ENCODE measurements at places on chromosomes 7 and 10.

DNA sequence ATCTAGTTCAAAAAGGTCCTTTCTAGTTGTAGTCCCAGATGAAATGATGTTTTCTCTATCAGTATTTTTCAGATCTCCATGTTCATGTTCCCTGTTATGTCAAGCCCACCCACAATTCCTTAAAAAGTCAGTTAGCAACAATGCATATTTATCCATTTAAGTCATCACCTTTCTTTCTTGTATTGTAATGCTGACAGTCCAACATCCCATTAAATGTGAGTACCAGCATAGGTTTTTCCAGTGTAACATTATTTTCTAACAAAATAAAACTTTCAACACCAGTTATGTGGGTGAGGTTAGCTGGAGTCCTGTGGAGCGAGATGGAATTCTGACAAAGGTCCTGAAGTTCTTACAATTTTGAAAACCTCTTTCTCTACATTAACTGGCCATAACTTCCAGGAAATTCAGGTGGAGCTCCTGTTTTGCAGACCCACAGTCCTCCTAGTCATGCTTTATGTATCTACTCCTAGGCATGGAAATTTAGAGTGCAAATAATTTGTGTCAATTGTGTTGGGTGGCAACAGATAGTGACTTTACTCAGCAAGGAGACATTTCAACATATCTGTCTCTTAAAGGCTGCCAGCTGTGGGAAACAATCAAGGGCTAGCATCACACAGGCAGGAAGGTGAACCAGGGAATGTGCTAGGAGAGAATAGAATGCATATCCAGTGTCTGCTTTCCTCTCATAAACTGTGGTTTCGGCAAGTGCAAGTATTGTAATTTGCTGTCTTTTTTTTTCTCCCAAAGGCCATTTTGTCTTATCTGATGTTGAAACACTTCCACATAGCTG lies 162.6 kb downstream of the MTERF1 start:
- DNase-seq: no peak

DNA sequence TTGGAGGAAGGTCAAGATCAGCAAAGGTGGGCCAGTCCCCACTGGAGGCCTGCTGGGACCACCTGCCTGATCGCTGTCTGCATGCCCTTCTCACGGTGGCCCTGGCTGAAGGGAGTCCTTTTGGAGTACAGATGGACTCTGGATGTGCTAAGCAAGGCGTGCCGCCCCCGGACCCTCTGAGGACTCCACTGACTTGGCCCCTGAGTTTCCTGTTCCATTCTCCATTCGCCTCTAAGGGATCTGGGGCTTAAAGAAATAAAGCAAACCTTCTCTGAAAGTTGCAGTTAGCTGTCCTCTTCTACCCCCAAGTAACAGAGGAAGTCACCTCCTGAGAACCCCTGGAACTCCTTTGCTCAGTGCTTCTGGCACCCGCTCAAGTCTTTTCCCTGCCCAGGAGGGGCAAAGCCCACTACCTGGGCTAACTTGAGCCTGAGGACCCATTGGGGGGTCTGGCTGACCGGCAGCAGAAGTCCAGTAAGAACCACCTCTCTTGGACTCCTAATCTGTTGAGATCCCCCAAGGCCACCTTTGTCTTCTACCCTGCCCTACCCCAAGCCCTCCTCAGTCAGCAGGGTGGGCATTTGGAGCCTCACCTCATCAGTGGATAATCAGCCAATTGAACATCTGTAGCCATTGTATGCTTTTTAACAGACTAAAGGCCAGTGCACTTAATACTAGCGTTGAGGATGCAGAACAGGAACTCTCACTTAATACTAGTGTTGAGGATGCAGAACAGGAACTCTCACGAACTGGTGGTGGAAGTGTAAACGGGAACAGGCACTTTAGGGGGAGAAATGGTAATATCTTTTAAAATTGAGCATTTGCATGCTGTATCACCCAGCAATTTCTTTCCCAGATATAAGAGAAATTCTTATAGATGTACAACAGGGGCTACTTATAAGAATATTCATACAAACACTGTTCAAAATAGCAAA lies 2.2 kb downstream of the TBATA start:
- no peak for DNase-seq

DNA sequence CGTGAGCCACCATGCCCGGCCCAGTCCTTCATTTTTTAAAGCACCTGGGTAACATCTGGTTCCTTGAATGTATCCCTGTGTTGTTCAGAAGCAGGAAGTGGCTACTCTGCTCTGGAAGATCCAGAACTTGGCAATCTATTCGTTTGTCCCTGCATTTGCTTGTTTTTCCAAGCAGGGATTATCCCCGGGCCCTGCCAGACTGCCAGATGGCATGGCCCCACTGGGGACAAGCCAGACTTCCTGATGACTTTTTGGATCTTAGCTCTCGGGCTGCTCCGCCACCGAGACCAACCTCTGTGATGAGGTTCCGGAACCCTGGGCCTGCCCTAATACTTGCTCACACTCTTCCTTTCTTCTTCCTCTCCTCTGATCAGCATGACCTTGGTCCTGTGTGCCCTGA lies 496.7 kb downstream of the TYW1 start:
- DNase-seq: peak; percentile 63

GRCh38 chr10:88986549-88987242 lies 3.9 kb upstream of the FAS start:
- DNase-seq: peak; percentile 57

- DNase-seq: no peak
Measured at GRCh38 chr10:133131053-133131452, 29.0 kb upstream of the KNDC1 start.

DNA sequence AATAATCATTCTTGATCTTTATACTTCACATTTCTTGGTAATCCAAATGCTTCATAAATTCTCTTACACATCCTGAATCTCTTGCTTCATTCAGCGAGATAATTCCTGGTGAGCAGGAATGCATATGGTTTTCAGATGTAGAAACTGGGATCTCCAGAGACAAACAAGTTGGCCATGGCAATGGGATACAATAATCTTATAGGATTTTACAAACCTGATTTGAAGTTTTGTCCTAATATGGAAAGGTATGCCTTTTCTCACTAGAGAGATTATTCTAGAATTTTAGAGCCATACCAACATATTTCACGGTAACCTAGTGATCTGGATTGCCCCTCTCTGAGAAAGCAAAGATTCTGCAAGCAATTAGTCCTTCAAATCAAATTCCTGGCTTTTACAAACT lies 13.1 kb upstream of the TRDMT1 start:
- DNase-seq: no peak

GRCh38 chr10:95246582-95247051 lies 44.2 kb downstream of the PDLIM1 start:
- peak; percentile 66 for DNase-seq

GRCh38 chr10:59993931-59994330 lies 87.6 kb upstream of the CCDC6 start:
- DNase-seq: no peak

DNA sequence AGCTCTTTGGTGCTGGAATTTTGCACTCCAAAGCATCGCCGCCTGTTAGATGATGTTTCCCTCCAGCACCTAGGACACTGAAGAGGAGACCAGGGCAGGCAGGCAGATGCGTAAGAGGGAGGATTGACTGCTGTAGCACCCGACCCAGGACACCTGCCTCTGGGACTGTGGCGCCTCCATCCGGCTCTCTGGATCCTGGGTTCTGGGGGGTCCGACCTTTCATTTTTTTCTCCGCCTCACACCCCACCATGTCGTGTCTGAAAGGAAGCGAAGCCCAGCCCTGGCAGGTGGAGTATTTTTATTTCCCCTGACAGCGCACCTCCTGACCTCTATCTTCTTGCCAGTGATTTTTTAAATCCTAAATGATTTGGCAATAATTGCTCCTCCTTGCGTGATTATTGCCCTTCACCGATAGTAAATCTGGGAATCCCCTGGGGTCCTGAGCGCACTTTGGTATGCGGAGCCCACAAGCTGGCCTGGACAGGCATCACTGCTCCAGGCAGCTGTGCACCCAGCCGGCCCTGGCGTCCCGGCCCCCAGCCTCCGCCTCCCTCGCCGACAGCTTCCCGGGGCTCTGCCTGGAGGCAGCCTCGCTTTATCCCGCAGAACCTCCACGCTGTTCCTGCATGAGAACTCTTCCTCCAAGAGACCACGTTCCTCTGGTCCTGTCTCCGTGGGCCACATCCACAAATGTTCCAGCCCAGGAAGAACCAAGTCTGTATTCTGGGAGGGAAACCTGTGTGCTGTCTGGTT lies 48.4 kb downstream of the LHPP start:
- DNase-seq: no peak

DNA sequence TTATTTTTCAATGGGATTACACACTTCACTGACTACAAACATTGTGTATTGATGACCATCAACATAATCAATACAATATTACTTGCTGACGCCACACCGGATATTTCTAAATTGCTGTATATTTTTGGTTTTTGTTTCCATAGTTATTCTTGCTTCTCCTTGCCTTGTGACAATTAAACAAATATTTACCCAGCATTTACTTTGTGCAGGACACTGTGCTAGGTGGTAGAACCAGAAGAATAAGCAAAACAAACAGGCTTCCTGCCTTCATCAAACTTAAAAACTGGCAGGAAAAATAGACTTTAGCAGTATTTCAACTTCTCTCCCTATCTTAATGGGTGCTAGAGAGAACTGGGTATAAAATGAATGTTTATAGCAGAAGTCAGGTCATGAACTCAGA lies 50.6 kb downstream of the ZNF277 start:
- DNase-seq: no peak

GRCh38 chr7:76278540-76278939 lies 23.9 kb upstream of the HSPB1 start:
- DNase-seq: no peak

- no peak for DNase-seq
Measured at GRCh38 chr7:38872202-38872601, 36.8 kb downstream of the VPS41 start.

- DNase-seq: peak; percentile 60
Measured at GRCh38 chr10:132162021-132162531, 24.7 kb upstream of the DPYSL4 start.

DNA sequence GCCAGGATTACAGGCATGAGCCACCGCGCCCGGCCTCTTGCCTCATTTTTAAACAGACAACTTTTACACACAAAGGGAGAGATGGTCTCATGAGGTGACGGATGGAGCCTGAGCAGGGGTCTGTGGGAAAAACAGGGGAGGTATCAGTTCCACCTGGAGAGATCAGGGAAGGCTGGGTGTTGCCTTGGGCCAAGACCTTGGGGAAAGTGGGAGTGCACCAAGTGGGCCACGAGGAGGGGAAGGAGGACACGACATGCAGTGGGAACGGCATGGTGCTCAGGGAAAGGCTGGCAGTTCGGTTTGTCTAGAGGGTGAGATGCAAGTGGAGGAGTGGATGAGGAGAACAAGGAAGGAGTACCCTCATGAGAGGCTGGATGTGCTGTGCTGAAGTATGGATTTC lies 8.9 kb upstream of the ZNF777 start:
- no peak for DNase-seq

Measured in muscle of leg (tissue), 16 donors.